ENCODE measurements at places on chromosomes 2 and 18.

GRCh38 chr2:125125902-125126301 lies 1100.8 kb downstream of the CNTNAP5 start:
- no peak for DNase-seq

DNA sequence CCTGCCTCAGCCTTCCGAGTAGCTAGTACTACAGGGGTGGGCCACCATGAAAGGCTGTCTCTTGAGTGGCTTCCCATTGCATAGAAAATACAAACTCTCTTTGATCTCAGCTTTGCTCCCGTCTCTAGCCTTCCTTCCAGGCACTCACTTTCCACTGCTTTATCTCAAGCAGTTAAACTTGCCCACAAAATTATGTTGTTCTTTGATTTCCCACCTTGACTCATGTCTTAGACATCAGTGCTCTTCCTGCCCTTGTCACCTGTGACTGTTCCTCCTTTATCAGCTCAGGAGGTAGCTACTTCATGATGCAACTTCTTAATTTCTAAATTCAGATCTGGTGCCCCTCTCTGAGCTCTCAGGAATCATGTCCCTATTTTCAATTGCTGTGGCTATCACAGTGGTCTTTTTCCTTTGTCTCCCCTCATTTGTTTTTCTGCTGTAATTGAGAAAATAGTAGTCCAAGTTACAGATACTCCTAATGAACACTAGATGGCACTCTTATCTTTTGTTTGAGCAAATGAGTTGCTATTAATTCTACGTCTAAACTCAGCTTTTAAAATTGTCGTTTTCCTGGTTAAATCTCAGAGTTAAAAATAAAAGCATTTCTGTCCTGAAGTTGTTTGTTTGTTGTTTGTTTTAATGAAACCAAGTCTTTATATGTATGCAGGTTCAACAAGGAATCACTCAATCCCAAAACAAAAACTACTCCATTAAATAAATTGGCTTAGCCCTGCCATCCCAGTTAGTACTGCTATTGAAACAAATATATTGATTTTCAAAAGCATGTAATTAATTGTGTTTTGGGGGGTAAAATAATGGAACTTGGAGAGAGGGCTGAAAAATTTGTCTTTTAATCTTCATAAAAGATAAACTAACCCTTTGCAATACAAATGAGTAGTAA lies 46.9 kb upstream of the GREB1L start:
- no peak for DNase-seq

- no peak for DNase-seq
Measured at GRCh38 chr2:189115126-189115525, 64.4 kb downstream of the COL5A2 start.

- no peak for DNase-seq
Measured at GRCh38 chr2:161122772-161123530, 37.3 kb upstream of the TANK start.

DNA sequence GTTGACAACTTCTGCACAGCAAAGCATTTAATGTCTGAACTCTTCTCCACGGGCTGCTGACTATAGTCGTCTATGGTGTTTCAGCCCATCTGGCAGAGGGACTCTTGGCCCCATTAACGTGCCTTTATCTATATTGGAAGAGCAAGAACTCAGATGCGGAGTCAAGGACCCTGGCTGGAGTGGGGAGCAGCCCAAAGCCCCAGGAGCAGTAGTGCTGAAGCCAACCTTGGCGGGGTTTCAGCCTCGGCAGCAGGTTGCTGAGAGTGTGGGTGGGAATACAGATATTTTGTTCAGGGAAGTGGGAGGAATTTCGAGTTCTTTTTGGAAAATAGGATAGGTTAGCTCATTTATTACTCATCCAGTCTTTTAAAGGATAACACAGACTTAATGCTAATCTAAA lies 34.2 kb downstream of the TMEM17 start:
- no peak for DNase-seq
